ENCODE measurements at places on chromosomes 7 and 10.

DNA sequence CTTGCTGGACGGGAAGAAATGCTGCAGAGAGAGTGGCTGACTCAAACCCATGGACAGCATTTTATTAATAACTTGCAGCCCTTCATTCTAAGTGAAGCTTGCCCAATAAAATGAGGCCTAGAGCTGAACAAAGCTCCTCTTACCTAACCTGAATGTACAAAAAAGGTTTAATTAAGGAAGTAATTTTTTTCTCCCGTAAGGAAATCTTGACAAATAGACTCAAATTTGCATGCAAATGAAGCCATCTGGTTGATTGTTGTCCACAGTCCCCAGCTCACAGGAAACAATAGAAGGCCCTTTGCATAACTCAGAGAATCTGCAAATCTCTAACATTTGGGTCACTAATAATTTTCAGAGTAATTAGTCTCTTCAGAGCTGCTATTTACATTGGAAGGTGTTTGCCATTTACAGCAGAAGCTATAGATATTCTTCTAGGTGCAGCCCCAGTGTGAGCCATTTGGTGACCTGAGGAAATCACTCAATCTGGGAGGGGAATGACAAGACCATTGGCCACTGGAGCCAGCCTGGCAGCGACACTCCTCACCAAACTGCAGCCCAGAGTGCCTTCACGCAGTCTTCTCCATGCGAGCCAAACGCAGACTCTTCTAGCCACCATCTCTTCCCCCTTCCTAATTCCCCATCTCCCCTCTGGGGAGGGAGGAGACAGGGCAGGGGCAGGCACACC is 483.0 kb upstream of the C7orf33 start:
- no peak for DNase-seq

GRCh38 chr7:131843898-131844331 is 287.5 kb upstream of the PODXL start:
- DNase-seq, result no peak

DNA sequence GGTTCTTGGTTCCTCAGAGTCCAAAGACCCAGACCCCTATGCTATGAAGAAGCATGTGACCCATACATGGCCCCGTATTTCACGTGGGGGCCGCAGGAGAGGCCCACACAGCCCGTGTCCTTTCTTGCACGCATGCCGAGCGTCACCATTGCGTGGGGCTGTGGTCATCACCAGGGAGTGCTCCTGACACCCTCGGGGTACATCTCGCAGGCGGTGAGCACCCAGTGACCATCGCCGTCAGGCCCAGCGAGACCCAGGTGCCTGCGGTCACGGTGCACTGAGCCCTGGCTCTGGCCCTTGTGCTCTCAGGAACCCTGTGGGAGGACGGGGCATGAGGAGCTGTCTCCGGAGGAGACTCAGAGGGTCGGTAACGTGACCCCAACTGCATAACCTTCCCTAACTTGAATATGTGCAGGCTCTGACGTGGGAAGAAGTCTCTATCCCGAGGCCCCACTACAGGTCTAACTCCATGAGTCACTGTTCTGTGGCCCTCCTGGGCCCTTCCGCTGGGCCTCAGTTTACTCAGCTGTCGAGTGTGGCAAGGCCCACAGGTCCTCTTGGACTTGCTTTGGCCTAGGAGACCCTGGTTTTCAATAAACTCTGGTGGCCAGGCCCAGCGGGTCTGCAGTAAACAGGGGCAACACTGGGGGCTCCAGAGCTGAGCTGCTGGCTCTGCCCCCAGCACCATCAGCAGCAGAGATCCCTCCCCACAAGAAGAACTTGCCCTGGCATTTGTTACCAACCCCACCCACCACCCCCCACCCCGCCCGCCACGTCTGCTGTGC is 503.9 kb downstream of the PTPRN2 start:
- no peak for DNase-seq

DNA sequence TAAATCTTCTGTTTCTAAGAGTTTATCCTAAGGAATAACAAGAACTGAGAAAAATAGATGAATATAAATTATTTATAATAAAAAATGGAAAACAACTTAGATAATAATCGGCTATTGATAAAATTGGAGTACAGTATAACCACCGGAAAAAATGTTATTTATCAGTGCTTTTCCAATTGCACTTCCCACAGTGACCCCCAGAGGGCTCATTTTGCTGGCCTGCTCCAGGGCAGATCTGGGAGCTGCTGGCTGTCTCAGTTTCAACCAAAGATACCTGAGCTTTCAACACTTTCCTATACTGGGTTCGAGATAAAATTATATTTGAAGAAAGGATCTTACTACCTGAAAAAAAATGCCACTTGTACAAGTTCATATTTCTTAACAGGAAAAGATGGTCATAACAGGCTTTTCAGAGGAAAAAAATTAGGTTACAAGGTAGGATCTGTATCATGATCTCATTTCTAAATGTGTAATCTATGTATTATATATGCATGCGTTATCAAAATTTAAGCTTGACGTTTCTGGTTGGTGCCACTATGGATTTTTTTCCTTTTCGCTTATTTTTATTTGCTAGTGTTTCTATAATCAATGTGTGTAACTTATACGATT is 165.7 kb downstream of the NPSR1 start:
- DNase-seq, result no peak

GRCh38 chr10:45155784-45156183 is 155.1 kb downstream of the ZNF22 start:
- no peak for DNase-seq

DNA sequence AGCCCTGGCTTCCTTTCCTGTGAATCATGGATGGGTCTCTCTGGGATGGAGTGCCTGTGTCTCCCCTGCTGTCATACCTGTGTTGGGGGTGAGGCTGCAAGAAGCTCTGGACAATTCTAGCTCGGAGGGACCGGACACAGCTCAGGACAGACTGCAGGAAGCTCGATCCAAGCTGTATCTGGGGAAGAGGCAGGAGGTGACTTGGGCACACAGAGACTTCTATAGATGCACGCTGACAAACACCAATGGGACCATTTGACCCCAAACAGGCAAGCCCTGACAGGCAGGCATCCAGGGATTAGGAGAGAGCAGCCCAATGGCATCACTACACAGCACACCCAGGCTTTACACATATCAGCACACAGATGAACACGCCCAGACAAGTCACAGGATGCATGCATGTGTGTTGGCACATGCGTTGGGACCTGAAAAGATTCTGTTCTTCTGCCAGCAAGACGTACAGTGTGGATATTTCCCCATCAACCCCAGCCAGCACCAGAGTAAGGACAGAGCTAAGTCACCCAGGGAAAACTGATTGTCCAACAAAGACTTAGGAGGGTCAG is 4.5 kb downstream of the LLCFC1 start:
- DNase-seq, result no peak

DNA sequence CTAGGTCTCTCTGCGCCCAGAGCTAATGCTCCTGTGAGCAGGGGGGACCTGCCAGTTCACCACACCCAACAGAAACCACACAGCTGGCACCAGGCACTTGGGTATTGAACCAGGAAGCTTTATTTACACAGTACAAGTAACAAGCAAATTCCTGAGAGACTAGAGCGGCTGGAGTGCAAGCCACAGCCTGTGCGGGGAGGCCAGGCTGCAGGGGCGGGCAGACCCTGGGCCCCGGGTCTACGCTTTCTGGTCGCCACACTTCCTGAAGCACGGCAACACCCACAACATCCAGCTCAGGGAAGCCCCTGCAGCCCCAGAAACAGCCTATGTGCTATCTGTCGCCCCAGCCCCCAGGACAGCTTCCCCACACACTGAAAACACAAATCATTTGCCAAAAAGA is 125.0 kb downstream of the FAM53B start:
- DNase-seq, result no peak

DNA sequence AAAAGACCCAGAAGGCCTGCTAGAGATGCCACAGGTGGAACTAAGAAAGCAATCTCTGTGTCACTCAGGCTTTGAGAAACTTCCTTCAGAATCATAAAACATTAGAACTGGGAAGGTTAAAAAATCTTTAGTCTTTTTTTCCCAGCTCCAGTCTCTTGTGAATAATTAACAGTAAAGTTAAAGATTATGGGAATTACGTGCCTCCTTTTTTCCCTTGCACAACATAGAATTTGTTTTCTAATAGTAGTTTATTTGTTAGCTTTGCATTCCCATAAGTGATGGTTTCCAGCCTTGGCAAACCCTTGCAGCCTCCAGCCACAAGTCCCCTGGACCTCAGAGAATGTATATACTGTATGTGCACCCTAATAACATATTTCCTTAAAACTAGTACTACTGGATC is 128.3 kb downstream of the TPST1 start:
- no peak for DNase-seq

- no peak for DNase-seq
These were observed 22.2 kb downstream of the LIPJ start for GRCh38 chr10:88608780-88609179.

GRCh38 chr7:85664341-85664740 is 477.5 kb upstream of the SEMA3D start:
- DNase-seq, result no peak

DNA sequence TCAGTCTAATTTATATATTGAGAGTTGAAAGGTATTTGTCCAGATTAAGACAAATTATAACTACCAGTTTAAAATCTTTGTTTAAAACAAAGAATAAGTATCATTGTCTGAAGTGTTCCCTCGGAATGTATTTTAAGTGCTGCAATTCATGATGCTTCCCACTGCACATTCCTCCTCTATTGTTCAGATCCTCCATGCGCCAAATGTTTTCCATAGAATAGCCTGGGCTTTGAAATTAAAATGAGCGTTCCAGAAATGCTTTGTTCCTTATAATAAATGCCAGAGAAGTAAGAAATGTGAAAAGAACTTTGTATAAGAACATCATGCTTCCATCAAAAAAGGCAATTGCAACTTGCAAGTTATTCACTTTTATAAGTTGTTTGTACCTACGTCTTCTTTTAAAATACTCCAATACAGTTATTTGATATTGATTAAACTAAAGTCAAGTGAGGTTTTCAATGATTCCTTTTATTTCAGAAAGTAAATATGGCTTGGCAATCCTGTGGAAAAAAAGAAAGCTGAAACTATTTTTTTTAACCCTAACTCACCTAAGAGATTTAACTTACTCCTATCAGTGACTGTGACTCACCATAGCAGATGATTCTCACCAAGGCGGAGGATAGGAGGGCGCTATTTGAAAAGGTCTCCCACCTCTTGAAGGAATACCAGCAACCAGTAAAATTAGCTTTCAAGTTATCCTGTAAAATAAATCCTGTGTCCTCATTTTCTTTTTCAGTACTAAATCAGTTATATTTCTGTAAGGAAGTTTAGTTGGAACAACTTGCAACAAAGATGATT is 85.8 kb downstream of the CTNNA3 start:
- DNase-seq, result no peak

DNA sequence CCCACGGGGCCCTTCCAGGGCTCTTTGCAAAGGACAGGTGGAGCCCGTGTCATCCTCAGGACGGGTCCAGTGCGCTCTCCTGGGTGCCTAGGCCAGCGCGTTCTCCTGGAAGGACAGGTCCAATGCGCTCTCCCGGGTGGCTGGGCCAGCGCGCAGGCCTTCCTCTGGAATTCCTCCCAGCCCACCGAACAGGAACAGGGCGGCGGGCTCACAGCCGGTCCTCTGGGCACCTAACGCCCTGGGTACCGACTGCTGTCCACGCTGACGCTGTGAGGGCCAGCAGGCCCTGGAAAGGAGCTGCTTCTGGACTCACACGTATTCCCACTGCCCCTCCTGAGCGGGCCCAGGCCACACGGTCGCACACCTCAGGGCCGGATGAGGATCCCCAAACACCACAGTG is 49.3 kb downstream of the STK32C start:
- no peak for DNase-seq

DNA sequence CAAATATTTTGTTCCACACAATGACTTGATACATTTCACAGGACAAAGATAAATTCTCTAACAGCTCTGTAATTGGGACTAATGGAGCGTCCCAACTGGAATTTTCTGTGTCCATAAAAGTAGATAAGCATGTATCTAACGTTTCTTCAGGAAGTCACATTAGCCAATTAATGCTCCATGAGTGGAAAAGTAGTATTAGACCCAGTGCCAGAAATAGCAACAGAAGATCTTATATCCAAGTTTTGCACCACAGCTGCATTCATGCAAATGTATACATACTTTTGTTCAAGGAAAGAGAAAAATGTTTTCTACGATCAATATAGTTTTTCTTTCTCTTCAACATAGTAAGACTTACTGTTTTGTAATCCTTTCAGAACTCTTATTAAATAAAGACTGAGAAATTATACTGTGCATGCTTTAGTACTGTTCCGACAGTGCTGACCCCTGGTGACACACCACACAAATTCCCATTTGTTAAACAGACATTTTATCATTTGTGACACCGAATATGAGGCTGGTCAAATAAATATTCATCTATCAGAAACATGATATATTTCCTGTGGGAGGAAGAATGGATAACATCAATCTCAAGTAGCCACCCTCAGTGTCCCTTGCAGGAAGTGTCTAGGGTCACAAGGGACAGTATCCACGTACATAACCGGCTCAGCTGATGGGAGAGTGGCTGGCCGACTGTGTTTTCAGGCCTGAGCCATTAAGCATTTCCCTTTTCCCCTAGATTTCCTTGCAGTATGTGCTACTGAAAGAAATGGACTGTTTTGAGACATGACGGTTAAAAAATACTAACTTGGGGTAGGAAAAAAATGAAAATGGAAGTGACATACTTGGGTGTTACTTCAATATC is 102.1 kb upstream of the RSU1 start:
- no peak for DNase-seq

DNA sequence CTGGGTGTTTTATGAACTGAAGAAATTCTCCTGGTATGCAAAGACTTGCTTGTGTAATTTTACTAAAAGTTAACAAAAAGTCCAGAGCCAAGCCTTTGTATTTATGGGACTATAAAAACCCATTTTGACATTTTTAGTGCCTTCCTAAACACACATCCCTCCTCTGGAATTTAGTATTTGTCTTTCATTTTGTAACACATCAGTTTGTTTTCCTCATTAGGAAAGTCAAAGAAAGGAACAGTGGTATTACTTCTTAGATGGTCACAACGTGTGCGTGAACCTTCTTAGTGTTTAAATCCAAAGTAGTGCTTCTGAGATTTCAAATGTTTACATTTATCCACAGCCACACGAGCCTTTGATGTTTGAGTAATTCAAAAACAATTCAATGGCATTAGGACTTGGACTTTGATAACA is 103.2 kb upstream of the TMEM106B start:
- DNase-seq, result no peak

- no peak for DNase-seq
These were observed 15.3 kb downstream of the AOC1 start for GRCh38 chr7:150867605-150868004.

GRCh38 chr10:37489658-37490003 is 364.2 kb downstream of the ANKRD30A start:
- no peak for DNase-seq

GRCh38 chr10:102113956-102114857 is 6.0 kb downstream of the LDB1 start:
- DNase-seq, result no peak

- no peak for DNase-seq
These were observed 250.2 kb downstream of the BUB3 start for GRCh38 chr10:123404357-123404756.

All from cortex of kidney (tissue), 1 donor.